CD4-positive, alpha-beta T cell (primary cell): ENCODE measurements at places on chromosomes 5 and 9.
A peak's percentile ranks its signal among the peaks of the same experiment; 100 is the strongest.

- DNase-seq = no peak
Observed at GRCh38 chr5:150429410-150429873, 16.7 kb upstream of the CD74 start.

DNA sequence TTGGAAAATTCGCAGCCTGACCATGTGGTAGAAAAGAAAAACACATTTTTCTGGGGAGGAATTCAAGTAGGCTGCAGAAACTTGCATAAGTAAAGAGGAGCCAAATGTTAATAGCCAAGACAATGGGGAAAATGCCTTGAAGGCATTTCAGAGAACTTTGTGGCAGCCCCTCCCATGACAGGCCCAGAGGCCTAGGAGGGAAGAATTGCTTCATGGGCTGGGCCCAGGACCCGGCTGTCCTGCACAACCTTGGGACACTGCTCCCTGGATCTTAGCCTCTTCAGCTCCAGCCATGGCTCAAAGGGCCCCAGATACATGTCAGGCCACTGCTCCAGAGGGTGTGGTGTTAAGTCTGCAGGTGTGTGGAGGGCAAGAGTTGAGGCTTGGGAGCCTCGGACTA lies 158.6 kb downstream of the OSTF1 start:
- DNase-seq = no peak

- no peak for DNase-seq
Observed at GRCh38 chr5:87777877-87778276, 365.1 kb upstream of the CCNH start.

DNA sequence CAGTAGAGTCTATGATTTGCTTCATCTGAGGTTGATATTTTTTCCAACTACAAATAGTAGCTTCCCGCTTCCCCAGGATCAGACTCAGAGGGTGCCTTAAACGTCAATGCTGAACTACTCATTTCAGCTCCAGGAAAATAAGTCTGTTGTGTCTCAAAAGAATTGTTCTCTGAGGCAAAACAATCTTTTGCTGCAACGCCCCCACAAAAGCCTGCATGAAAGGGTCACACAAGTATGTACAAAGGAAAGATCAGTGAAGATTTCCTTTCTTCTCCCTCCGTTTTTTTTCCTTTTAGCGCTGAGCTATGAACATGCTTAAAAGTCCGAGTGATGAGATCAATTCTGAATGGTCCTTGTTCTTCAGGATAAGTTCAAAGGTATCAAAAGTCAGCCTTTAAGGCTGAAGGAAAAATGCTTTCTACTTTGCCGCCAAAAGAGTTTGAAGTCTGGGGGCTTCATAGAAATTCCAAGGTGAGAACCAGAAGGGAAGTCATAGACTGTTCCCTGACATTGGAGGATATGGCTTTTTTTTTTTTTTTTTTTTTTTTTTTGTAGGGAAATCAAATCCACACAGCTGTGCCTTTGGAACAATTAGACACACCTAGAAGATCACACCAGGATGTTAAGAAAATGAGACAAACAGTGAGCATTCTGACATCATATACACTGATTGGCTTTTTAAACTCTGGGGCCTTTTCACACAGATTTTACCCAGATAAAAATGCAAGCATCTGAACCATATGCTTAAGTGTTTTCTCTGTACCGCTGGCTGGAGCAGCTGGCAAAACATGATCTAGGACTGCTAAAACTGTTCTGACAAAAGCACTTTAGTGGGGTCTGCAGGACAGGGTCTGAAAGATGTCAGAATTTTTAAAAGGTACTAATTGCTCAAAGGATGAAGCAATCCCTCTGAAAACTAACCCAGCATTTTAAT lies 329.3 kb downstream of the ENC1 start:
- DNase-seq = no peak

DNA sequence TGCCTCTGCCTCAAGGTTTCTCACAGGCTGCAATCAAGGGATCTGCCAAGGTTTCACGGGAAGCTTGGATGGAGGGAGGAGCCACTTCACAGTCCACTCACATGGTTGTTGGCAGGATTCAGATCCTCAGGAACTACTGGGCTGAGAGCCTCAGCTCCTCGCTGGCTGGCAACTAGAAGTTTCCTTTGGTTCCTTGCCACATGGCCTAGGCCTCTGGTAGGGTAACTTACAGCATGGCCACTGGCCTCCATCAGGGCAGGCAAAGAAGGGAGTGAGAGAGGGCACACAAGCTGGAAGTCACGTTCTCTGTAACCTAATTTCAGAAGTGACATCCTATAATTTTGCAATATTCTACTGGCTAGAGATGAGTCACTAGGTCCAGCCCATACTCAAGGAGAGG lies 32.2 kb downstream of the SPOCK1 start:
- no peak for DNase-seq

GRCh38 chr5:4802044-4802443 lies 338.1 kb upstream of the ADAMTS16 start:
- DNase-seq = no peak

- DNase-seq = no peak
Observed at GRCh38 chr5:14745188-14745563, 80.7 kb downstream of the OTULIN start.

GRCh38 chr5:134116789-134117761 lies 2.6 kb downstream of the TCF7 start:
- DNase-seq = no peak

GRCh38 chr5:101102506-101102905 lies 199.4 kb upstream of the ST8SIA4 start:
- no peak for DNase-seq

GRCh38 chr5:87097664-87098063 lies 170.0 kb upstream of the RASA1 start:
- DNase-seq = no peak

GRCh38 chr5:99019812-99020697 lies 91.2 kb upstream of the CHD1 start:
- no peak for DNase-seq

- DNase-seq = no peak
Observed at GRCh38 chr5:92809855-92810465, 771.1 kb downstream of the NR2F1-AS1 start.

DNA sequence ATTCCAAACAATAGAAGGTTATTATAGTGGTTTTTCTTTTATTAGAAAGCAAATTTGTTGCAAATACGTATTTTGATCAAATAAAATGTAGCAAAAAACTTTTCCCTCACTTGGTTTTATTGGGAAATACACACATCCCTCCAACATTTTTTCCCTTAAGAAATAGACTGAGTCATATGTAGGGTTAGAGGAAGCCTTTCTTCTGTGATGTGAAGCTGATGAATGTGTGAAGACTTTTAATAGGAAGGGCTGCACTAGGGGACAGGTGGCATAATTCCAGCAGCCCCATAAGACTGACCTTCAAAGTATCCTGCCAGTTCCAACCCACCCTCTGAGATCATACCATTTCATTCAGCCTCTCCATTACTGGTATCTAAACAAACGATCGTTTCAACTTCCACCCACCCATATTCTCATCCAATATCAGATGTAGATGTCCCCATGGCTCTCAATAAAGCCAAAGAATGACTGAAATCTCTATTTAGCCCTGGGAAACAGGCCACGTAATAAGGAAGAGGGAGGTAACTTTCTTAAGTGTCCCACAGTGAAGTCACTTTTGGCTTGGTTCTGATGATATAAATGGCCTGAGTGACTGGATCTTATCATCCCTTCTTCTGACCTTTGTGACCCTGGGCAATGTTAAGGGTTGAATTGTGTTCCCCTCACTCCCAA lies 64.7 kb upstream of the LPAR1 start:
- no peak for DNase-seq

- DNase-seq = no peak
Observed at GRCh38 chr9:91694081-91694870, 255.8 kb downstream of the ROR2 start.

DNA sequence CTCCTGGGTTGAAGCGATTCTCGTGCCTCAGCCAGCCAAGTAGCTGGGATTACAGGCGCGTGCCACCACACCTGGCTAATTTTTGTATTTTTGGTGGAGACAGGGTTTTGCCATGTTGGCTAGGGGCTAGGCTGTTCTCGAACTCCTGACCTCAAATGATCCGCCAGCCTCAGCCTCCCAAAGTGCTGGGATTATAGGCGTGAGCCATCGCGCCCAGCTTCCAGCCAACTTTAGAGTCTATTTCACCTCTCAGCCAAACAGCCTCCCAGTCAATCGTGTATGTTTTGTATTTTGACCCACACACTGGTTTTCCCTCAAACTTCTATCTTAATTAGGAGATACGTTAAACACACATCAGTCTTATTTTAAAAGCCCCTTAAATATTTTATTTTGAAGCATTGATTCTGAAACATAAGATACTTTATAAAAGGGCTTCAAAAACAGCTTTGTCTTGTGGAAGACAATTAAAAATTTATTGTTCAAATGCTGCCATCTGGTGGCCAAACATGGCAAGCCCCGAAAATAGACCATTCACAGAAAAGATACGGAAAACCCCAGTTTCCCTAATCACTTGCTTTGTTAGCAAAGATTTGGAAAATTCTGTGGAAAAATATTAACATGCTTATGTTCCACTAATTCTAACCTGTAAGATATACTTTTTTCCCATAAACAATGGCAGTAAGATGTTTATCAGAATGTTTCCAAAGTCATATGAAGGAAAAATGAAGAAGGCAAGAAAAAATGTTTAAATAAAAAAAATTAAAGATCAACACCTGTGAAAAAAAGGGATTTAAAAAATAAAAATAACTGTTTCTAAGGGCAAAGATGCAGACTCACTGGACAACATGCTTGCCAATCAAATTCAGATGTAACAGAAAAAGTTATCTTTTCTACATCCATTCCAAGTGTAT lies 33.1 kb downstream of the APTX start:
- DNase-seq = peak; percentile 64

DNA sequence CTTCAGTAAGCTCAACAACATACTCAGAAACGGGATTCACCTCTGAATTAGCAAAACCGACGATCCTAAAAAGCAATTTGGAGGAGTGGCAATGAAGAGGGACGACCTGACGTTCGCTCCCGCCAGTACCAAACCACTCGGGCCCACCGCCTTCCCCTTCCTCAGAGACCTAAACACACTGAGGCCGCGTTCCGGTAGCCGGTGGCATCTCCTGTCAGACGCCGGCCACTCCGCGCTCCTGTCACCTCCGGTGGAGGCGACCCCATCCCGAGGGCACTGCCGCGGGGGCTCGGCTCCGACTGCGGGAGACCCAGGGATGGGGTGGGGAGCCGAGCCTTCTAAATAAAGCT lies 617 bp downstream of the PPP6C start:
- peak; percentile 29 for DNase-seq

GRCh38 chr5:107378218-107378899 lies 292.4 kb downstream of the EFNA5 start:
- DNase-seq = no peak

DNA sequence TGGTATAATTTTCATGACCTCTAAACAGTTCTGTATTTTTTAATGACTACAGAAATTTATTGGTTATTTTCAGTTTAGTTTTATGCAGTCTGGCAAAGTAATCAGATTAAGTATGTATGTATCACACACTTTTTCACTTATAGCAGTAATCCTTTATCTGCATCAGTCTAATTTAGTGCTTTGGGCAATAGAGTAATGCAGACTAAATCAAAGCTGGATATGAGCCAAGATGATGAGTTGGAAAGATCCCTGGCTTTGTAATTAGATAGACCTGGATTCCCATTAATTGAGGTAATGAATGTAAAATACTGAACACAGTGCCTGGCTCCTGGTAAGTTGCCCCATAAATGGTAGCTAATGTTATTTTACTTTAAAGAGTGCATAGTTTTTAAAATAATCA lies 215.4 kb upstream of the TLX3 start:
- DNase-seq = no peak

DNA sequence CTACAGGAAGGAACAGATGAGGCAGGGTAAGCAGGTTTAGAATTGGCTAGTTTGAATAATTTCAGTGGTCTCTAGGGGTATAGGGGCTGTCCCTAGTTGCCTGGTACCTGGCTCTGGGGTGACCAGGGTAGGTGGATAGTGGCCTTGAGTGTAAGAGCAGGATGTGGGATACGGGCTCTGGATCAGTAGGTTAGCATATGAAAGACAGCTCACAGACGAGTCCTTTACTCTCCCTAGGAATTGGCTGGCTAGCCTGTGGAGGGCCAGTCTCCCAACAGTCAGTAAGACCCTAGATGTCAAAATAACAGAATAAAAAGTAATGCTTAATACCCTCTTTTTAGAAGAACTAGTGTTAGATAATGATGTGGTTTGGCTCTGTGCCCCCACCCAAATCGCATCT lies 16.6 kb upstream of the C9orf152 start:
- DNase-seq = no peak

DNA sequence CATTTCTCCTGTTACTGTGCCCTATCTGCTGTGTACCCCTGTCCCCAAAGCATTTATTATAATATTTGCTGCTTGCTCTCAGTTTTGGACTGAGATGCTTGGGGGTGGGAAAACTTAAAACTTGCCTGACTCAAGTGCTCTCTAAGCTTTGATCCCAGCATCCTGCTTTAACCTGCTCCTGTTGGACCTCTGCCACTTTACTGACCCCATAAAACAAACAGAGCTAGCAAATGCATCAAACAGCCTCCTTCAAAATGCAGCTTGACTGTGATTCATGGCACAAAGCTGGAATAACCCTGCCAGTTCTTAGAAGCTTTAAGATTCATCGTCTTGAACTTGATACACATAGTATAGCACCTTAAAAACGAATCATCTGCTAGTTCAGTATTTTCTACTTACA lies 212.5 kb downstream of the DEPDC1B start:
- no peak for DNase-seq

DNA sequence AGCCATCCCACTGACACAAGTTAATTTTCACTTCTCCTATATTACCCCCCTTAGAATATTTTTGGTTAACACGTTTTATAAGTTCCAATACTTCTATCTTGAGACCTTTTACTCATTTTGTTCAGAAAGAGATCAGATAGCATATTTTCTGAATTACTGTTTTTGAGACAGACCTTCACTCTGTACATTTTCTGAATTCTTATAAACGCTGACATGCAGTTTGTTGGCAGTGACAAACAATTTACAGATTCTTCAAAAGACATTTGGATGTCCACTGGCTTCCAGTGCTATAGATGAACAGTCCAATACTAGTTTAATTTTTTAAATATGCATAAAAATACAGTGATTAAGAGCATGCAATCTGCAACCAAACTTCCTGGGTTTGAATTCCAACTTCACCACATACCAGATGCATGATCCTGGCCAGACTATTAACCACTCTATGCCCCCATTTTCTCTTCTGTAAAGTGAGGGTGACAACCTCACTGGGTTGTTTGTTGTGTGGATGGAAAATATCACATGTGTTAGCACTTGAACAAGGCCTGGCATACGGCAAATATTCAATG lies 142.1 kb downstream of the AGTPBP1 start:
- no peak for DNase-seq

DNA sequence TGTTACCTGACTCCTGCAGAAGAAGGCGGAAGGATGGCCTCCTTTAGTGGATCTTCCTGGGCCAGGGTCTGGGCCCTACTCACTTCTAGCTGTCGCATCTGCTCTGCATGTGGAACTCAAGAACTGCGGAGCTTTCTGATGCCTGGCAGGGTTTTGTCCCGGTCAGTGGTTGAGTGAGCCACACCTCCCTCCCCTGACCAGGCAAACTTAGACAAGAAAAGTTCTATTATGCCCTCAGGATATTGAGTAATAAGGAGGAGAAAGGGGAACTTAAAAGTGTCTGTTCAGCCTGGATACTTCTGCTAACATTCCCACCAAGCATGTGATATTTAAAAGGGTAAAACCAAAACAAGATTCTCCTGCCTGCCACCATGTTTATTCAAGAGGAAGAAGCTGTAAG lies at the start of gene FYB1:
FYB1 (minus strand) TSS at position 127 of the 400 bp plus-strand sequence. CDS start 16,603 bp downstream, outside the sequence.
- DNase-seq = no peak

- DNase-seq = no peak
Observed at GRCh38 chr5:155343468-155343867, 329.9 kb downstream of the KIF4B start.
